Inflammatory macrophage treated with lipopolysaccharide for 4 hours (primary cell): ENCODE measurements at places on chromosomes 6 and 20.
A peak's percentile ranks its signal among the peaks of the same experiment; 100 is the strongest.

DNA sequence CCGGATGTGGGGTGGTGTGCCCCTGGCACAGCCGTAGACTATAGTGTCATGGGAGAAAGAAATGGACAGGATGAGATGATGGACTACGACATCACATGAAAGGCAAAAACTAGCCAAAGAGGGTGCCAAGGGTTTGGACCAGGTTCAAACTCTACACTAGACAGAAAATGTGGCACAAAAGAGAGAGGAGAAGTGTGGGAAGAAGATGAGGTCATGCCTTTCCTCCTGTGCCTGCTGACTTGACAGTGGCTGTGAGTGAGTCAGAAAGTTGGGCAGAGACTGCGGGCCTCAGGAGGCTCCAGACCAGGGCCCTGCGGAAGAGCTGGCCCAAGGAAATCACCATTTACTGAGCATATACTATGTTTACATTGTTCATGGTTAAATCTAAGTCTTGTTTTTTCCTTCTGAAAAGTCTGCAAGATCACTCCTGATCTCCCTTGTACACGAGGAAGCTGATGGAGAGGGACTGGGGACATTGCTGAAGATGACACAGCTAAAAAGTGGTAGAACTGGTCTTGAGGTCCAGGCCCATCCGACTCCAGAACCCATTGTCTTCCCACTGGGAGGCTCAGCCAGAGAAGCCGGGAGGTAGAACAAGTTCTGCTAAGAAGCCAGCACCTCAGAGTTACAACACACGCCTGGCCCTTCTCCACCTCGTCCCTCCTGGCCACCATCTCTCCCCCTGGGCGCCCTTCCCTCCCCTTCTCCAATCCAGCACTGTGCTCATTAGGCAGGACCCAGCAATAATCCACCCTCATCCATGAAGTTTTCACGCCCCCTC is 35.6 kb downstream of the CNKSR3 start:
- DNase-seq, result peak; percentile 80

DNA sequence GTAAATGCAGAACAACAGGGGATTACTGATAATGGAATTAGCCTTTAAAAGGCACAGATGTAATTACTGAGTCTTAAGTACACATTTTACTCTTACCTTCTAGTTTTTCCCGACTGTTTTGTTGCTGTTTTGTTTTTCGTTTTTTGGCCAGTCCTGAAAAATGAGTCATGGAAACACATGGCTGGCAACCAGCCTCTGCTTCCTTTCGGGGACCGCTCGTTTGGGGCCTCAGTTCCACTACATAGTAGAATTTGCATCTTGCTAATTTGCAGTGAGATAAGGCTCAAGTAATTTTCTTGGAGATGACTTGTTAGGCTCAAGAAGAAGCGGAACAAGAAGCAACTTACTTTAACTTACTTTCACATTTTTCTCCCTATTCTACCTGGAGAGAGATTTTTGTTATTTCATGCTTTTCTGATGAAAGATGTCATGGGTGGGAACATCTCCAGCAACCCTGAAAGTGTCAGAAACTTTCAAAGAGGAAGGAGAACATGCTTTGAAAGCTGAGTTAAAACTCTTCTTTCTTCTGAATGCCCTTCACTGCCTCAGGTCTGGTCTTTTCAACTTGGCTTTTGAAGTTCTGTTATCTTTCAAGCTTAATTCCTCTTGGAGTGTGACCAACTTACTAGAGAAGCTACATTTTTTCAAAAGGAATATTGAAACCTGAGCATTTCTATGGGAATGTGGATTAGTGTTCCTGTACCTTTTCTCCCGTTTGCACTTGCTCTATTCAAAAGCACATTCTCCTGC is 71.5 kb upstream of the HDAC2 start:
- no peak for DNase-seq

DNA sequence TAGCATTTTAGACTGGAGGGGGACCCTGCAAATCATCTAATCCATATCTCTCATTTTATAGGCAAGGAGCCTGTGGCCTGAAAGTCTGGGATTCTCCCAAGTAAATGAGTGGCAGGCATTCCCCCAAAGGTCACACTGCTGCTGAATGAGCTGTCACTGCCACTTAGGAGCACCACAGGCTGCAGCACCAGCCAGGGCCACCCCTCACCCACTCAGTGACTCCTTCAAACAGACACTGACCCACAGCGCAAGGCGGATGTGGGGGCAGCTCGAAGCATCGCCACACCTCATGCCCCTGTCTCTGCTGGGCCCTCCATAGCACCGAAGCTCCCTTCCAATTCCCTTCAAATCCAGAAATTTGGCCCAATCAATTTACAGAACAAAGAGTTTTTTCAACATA is 119.9 kb upstream of the ARID1B start:
- DNase-seq, result no peak

GRCh38 chr20:44911264-44911921 is 1.5 kb downstream of the PABPC1L start:
- DNase-seq, result peak; percentile 52

GRCh38 chr20:2751347-2751877 is 49.0 kb downstream of the CPXM1 start:
- DNase-seq, result peak; percentile 36

DNA sequence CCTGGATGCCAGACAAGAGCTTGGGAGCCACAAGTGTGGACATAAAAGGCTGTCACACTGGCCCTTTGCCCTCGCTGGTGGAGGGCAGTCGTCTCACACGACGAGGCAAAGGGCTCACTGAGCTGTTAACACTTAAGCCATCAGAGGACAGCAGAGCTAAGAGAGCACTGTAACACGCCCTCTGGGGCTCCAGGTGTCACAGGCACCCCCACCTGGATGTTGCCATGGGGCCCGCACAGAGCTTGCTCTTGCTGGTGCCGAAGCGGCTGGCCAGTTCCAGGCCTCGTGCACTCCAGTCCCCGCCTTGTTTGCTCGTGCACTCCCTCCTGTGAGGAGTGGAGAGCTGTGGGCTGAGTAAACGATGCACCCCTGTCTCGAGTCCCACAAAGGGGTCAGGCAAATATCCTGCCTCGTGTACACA is 37.4 kb downstream of the SLC35D3 start:
- DNase-seq, result no peak

- no peak for DNase-seq
Observed at GRCh38 chr20:24662752-24663365, 193.4 kb downstream of the SYNDIG1 start.

- DNase-seq, result no peak
Observed at GRCh38 chr6:37830225-37830624, 10.7 kb downstream of the ZFAND3 start.

GRCh38 chr6:161133963-161134362 is 139.9 kb downstream of the AGPAT4 start:
- DNase-seq, result no peak

DNA sequence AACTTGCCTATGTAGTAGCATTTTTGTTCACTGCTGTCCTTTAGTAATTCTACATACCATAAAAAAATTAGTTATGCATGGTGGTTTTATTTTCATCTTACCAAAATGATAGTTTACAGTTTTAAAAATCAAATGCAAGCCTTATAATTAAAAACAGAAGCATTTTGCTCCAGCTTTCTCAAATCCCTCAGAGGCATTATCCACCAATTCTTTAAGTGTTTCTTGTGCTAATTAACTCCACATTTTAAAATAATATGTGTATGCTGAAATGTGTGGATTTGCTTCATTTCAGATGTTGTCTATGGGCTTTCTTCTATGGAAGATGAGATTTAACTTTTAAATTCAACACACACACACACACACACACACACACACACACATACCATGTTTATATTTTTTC is 49.3 kb downstream of the PCSK2 start:
- DNase-seq, result no peak

DNA sequence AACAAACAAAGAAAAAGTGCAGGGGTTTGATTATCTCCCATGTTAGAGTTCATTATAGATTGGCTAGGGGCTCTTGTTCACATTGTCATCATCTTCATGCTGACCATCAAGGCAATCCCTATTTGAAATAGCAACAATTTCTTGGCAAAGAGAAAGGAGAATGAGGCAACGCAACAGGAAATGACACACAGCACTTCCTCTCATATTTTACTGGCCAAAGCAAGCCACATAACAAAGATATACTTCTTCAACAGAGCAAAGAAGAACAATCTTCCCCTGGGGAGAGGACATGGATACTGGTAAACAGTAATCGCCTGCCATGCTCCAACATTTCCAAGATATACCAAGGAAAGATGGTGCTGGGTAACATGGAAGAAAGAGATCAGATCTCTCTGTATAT is 29.8 kb downstream of the EPM2A start:
- peak; percentile 61 for DNase-seq

DNA sequence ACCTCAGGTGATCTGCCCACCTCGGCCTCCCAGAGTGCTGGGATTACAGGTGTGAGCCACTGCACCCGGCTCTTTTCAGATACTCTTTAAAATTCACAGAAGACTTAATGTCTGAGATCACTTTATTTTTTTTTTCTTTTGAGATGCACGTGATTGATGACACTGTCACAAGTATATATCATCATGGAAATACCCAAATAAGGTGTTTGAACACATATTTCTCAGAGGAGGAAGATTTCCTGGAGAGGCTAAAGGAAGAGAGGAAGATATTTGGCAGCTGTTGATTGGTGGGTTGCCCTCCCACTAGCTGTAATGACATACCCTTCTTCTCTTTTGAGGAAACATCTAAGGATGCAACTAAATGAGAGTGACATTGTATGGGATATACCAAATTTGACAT is 225.9 kb upstream of the CITED2 start:
- DNase-seq, result no peak

- no peak for DNase-seq
Observed at GRCh38 chr6:11403035-11403601, 134.4 kb upstream of the TMEM170B start.

DNA sequence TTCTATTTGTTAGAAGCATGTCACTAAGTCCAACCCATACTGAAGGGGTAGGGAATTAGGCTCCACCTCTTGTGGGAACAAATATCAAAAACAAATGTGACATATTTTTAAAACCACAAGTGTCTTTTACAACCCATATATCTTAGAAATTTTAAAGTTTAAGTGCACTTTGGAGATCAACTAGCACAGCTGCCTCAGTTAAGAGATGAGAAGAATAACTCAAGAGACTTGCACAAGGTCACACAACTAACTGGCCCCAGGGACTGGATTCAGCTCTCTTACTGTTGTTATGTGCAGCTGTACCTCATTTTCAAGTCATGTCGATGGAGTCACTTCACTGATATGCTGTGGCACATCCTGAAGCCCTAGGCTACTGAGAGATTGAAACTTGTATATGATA is 102.9 kb upstream of the BMP2 start:
- DNase-seq, result no peak

DNA sequence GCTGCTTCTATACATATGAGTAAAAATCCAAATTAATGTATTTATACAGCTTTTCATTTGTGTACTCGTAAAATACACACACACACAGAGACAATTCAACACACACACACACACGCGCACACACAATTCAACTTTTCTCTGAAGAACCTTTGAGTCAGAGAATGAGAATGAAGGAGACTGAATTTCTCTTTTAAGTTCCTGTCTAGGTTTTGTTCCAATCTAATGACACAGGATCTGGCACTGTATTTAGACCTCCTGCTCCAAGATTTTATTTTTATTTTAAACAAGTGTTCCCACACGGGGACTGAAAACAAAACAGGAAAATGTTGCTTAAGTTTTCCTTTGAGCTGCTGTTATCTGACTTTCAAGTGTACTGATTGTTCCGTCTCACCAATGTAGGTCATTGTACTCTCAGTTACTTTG is 250.8 kb downstream of the LAMA2 start:
- DNase-seq, result no peak

DNA sequence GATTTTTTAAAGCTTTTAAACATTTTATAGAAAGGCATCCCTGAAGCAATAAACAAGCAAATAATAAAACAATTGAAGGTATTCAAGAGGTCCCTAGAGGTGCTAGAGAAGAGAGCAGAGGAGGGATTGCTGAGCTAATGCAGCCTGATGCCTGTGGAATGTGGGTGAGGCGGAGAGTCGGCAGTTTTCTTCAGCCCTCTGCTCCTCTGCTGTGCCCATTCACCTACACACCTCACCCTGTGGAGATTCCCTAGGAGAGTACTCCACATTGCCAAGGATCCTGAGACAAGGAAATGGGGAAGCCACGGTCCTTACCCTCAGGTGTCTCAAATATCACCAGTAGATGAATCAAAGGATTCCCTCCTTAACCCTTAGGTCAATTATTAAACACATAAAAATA is 199.8 kb upstream of the POU3F2 start:
- DNase-seq, result no peak

- no peak for DNase-seq
Observed at GRCh38 chr6:110063594-110064263, 85.6 kb downstream of the GPR6 start.

DNA sequence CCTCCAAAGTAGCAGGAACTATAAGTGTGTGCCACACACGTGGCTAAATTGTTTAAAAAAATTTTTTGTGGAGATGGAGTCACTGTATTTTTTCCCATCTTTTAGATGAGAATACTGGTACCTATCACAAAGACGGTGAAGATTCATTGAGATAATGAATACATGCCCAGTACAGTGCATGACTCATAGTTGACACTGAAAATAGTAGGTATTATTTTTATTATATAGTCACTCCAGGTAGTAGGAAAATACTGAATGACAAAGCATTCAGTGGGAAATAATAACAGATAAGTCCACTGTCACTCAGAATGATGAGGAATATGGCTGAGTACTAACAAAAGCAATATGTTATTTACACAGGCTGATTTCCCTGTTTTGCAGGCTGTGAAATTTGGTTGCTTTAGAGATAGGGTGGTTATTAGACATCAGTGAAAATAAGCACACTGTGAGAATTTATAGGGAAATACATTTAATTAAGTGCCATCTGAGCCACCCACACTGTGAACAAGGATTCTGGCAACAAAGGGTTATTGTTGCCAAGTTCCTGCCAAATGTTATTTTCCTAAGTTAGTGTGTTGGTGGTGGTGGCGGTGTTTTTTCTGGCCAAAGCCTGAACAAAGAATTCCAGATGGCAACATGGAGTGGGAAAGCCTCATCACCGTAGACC is 129.8 kb upstream of the FOXQ1 start:
- no peak for DNase-seq

- peak; percentile 93 for DNase-seq
Observed at GRCh38 chr6:125798734-125799508, 8.2 kb downstream of the NCOA7 start.

DNA sequence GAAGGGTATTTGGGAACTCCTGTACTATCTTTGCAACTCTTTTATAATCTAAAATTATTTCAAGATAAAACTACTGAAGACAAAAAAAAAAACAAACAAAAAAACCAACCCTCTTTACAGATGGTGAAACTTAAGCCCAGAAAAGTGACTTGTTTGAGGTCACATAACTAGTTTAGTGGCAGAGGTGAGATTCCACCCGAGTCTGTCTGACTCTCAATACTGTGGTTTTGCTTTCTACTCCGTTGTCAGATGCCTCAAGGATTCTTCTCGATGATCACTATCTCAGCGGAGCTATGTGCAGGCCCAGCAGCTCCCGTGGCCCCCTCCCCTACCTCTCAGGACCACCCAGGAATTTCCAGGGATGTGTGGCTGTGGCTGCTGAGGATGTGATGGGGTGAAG is 36.1 kb upstream of the KCNB1 start:
- no peak for DNase-seq

DNA sequence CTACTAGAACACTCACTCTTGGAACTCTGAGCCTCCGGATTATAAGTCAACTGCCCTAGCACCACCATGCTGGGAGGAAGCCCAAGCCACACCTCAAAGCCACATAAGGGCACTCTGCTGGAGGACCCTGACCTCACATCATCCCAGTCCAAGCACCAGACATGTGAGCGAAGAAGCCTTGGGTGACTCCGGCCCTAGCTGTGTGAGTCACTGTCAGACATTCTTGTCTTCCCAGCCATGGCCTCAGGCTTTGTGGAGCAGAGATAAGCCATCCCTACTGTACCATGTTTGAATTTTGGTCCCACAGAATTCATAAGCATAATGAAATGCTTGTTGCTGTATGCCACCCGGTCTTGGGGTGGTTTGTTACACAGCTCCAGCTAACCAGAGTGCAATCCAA is 247.7 kb downstream of the SOD2 start:
- no peak for DNase-seq
